ENCODE measurements at places on chromosomes 1 and 21. TPM values are rescaled to one million over a fixed set of nuclear protein-coding genes. Genes with fewer than 3 reads are reported as not detected.
A peak's percentile ranks its signal among the peaks of the same experiment; 100 is the strongest.

Gene TMEM52
- total RNA-seq = 9.6 TPM

DNA sequence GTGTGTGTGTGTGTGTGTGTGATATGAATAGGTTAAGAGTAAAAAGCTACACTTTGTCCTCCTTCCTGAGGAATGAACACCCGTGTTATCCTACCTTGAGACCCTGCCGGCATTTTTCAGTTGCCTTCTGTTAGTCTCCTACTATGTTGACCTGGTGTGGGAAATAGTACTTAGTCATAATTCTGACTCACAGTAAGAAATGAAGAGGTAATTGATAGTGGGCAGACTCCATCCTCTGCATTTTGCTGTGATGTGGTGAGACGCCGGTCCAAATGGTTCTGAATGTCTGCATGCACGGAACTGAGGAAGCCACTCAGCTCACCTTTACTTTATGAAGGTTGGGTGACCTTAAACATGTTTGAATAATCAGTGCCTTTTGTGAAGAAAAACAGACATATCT is 12.6 kb downstream of the CD101 start:
- no peak for DNase-seq

GRCh38 chr1:208509072-208509471 is 264.9 kb upstream of the PLXNA2 start:
- no peak overlapping the region for H3K27ac ChIP-seq
- no peaks in the 10 kb centered on the region for H3K36me3 ChIP-seq
- no peaks in the 10 kb centered on the region for H3K4me1 ChIP-seq

Gene C1orf210
- 5.9 TPM for total RNA-seq

Gene LMX1A
- not detected for total RNA-seq

DNA sequence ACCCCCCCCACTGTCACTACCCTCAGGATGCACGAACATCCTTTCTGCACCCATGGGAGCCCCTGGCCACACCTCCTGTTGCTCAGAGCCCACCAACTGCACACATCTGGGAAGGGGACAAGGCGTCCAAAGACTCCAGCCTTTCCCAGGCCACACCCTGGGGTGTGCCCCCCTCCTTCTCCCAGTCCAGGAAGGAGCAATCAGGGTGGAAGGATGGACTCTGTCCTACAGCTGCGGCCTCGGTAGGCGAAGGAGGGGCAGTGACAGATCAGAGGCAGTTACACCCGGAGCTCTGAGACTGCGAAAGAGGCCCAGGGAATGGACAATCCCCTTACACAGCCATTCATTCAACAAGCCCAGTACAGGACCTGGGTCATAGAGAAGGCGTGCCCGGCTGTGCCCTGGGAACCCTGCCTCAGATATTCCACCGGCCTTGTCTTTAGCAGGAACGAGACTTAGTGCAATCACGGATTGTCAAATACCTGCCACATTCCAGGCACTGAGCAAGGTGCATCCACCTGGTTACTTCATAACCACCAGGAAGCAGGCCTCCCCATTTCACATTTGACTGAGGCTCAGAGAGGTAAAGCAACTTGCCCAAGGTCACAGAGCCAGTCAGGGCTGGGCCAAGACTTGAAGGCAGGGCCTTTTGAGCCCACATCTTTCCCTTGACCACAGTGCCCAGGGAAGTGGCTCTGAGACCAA is 9.4 kb downstream of the HSPG2 start:
- H3K27me3 ChIP-seq = no peaks in the 10 kb centered on the region
- DNase-seq = no peak
- H3K4me3 ChIP-seq = no peak overlapping the region

- H3K27ac ChIP-seq = no peak overlapping the region
- peaks cover 15% of the 10 kb centered on the region for H3K36me3 ChIP-seq
- H3K4me3 ChIP-seq = no peak overlapping the region
- no peaks in the 10 kb centered on the region for H3K4me1 ChIP-seq
- H3K27me3 ChIP-seq = no peaks in the 10 kb centered on the region
Measured at GRCh38 chr1:21451212-21451611, 11.3 kb downstream of the NBPF3 start.

GRCh38 chr1:200445213-200445612 is 35.4 kb upstream of the ZNF281 start:
- H3K27ac ChIP-seq = no peak overlapping the region
- peaks cover 23% of the 10 kb centered on the region for H3K36me3 ChIP-seq
- no peak for DNase-seq

- peaks cover 4% of the 10 kb centered on the region for H3K4me1 ChIP-seq
- no peaks in the 10 kb centered on the region for H3K27me3 ChIP-seq
- no peaks in the 10 kb centered on the region for H3K36me3 ChIP-seq
- H3K4me3 ChIP-seq = no peak overlapping the region
- no peak overlapping the region for H3K27ac ChIP-seq
Measured at GRCh38 chr1:53016705-53017104, 45.3 kb upstream of the PODN start.

DNA sequence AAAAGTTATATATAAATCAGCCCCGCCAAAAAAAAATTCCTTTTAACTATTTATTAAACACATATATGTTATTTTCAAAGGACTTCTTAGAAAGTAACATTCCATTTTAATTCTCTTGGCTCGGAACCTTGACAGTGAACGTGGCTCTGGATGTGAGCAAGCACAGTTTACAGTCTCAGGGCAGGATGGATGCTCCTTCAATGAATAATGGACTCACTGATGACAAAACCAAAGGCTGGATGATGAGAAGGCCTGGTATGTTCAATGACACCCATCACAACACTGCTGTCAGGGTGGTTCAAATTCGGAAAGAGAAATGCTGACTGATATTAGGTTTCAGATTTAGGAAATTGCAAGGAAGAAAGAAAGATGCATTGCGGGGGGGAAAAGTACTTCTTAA is 148.8 kb downstream of the SIPA1L2 start:
- no peak overlapping the region for H3K27ac ChIP-seq
- DNase-seq = no peak
- no peaks in the 10 kb centered on the region for H3K27me3 ChIP-seq
- H3K4me3 ChIP-seq = no peak overlapping the region
- no peaks in the 10 kb centered on the region for H3K4me1 ChIP-seq
- H3K36me3 ChIP-seq = no peaks in the 10 kb centered on the region

GRCh38 chr1:43942411-43942810 is 4.3 kb upstream of the IPO13 start:
- H3K27me3 ChIP-seq = no peaks in the 10 kb centered on the region
- H3K36me3 ChIP-seq = peaks cover 6% of the 10 kb centered on the region
- H3K4me3 ChIP-seq = no peak overlapping the region
- H3K4me1 ChIP-seq = peaks cover 2% of the 10 kb centered on the region
- no peak overlapping the region for H3K27ac ChIP-seq

DNA sequence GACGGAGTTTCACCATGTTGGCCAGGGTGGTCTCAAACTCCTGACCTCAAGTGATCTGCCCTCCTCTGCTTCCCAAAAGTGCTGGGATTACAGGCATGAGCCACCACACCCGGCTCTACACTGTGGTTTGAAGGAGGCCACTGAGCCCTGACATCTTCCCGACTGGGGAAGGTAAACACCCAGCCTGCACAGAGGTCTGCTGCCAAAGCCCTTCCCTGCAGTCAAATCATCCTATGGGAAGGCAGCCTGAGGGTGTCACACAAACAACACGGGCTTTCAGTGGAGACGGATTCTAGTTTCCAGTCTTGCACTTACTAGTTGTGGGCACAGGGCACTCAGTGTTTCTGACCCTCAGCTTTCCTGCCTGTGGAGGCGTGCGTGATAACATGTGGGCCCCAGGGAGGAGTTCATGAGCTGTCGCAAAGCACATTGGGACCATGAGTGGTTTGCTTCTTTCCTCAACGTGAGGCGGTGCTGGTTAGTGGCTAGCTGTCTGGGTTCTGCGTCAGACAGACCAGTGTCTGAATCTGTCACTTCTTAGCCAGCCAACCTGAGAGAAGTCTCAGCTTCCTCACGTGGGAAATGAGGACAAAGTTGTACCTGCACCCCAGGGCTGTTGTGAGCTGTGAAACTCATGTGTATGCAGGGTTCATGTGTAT is 21.5 kb upstream of the OPRD1 start:
- H3K36me3 ChIP-seq = no peaks in the 10 kb centered on the region
- H3K27ac ChIP-seq = no peak overlapping the region
- H3K4me1 ChIP-seq = no peaks in the 10 kb centered on the region
- no peak overlapping the region for H3K4me3 ChIP-seq
- DNase-seq = no peak
- H3K27me3 ChIP-seq = no peaks in the 10 kb centered on the region

Gene REN
- not detected for total RNA-seq

GRCh38 chr1:33161061-33161681 is 20.7 kb downstream of the TRIM62 start:
- H3K27me3 ChIP-seq = no peaks in the 10 kb centered on the region
- H3K4me1 ChIP-seq = peaks cover 2% of the 10 kb centered on the region
- peaks cover 8% of the 10 kb centered on the region for H3K36me3 ChIP-seq
- no peak overlapping the region for H3K27ac ChIP-seq

- H3K4me1 ChIP-seq = no peaks in the 10 kb centered on the region
- no peak overlapping the region for H3K27ac ChIP-seq
- no peak for DNase-seq
- H3K27me3 ChIP-seq = no peaks in the 10 kb centered on the region
- no peaks in the 10 kb centered on the region for H3K36me3 ChIP-seq
- no peak overlapping the region for H3K4me3 ChIP-seq
Measured at GRCh38 chr1:223341121-223341520, 22.9 kb downstream of the SUSD4 start.

GRCh38 chr21:45390121-45390751 is 14.7 kb upstream of the COL18A1 start:
- H3K36me3 ChIP-seq = no peaks in the 10 kb centered on the region
- no peaks in the 10 kb centered on the region for H3K4me1 ChIP-seq
- H3K27ac ChIP-seq = no peak overlapping the region

GRCh38 chr1:33005838-33006421 is 30.8 kb downstream of the AK2 start:
- no peak overlapping the region for H3K4me3 ChIP-seq
- no peak overlapping the region for H3K27ac ChIP-seq
- peaks cover 40% of the 10 kb centered on the region for H3K36me3 ChIP-seq
- H3K27me3 ChIP-seq = no peaks in the 10 kb centered on the region
- no peaks in the 10 kb centered on the region for H3K4me1 ChIP-seq

DNA sequence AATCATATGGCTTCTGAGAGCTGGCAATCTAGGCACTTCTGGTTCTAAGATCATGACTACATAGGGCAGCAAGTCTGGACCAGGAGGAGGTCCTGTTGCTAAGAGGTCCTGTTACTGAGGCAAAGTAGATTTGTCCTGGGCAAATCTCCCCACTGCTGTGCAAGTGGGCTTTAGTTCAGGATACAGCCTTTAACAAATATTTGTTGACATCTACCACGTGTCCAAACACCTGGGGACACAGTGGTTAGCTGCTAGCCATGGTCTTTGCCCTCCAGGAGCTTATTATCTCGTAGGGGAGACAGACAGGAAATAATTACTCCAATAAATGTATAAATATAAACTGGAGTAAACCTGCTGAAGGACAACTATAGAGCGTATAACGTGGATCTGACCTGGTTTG is 3.2 kb downstream of the CGN start:
- peak overlapping the region; percentile 91 for H3K4me3 ChIP-seq
- peaks cover 12% of the 10 kb centered on the region for H3K36me3 ChIP-seq
- H3K27ac ChIP-seq = no peak overlapping the region
- no peak for DNase-seq
- no peaks in the 10 kb centered on the region for H3K27me3 ChIP-seq

Gene HCN3
- total RNA-seq = 5.4 TPM

Gene JTB
- total RNA-seq = 85.4 TPM

GRCh38 chr1:41021526-41022308 is at the start of gene SLFNL1:
Gene SLFNL1 (minus strand): TSS chr1:41021725. CDS start chr1:41020660, 1,065 bp downstream.
- no peak within 1 kb of the TSS for H3K4me3 ChIP-seq
- no peaks in the 10 kb centered on the region for H3K4me1 ChIP-seq
- H3K36me3 ChIP-seq = peaks cover 2% of the 10 kb centered on the region
- no peak within 1 kb of the TSS for H3K27ac ChIP-seq

GRCh38 chr1:13500806-13501205 is 13.0 kb downstream of the LRRC38 start:
- no peaks in the 10 kb centered on the region for H3K36me3 ChIP-seq
- peaks cover 3% of the 10 kb centered on the region for H3K4me1 ChIP-seq
- H3K4me3 ChIP-seq = no peak overlapping the region
- no peak overlapping the region for H3K27ac ChIP-seq

DNA sequence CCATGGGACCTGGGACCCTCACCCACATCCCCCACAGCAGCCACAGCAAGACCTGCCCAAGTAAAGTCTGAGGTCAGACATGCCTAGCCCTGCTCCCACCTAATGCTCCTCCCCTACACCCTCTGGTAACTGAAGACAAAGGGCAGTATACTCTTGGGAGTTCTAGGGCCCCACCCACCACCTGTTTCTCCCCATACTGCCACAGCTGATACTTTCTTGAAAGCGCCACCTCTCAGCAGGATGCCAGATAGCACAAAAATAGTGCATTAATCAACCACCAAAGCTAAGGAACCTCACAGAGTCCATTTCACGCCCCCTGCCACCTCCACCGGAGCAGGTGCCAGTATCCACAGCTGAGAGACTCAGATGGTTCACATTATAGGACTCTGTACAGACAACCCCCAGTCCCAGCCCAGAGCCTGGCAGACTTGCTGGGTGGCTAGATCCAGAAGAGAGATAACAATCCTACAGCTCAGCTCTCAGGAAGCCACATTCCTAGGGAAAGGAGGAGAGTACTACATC is 238.1 kb downstream of the LRRC40 start:
- H3K36me3 ChIP-seq = peaks cover 17% of the 10 kb centered on the region
- no peaks in the 10 kb centered on the region for H3K27me3 ChIP-seq
- H3K4me1 ChIP-seq = no peaks in the 10 kb centered on the region
- DNase-seq = no peak
- no peak overlapping the region for H3K27ac ChIP-seq

Gene JMJD4
- total RNA-seq = 24.4 TPM

GRCh38 chr1:32746130-32746529 is 43.6 kb upstream of the SYNC start:
- H3K4me1 ChIP-seq = no peaks in the 10 kb centered on the region
- no peak overlapping the region for H3K27ac ChIP-seq
- H3K27me3 ChIP-seq = no peaks in the 10 kb centered on the region
- no peaks in the 10 kb centered on the region for H3K36me3 ChIP-seq

- H3K36me3 ChIP-seq = peaks cover 46% of the 10 kb centered on the region
- DNase-seq = peak; percentile 32
- no peak overlapping the region for H3K4me3 ChIP-seq
- H3K27me3 ChIP-seq = no peaks in the 10 kb centered on the region
- no peak overlapping the region for H3K27ac ChIP-seq
- H3K4me1 ChIP-seq = no peaks in the 10 kb centered on the region
Measured at GRCh38 chr1:55067022-55067778, 27.9 kb downstream of the PCSK9 start.

- DNase-seq = no peak
- peaks cover 4% of the 10 kb centered on the region for H3K36me3 ChIP-seq
- H3K4me3 ChIP-seq = no peak overlapping the region
- no peak overlapping the region for H3K27ac ChIP-seq
Measured at GRCh38 chr1:193259636-193260035, 73.2 kb upstream of the B3GALT2 start.
